Choroid plexus epithelial cell (primary cell): ENCODE measurements at places on chromosomes 12 and 14.
A peak's percentile ranks its signal among the peaks of the same experiment; 100 is the strongest.

GRCh38 chr12:15209782-15210181, 11.4 kb downstream of the RERG start:
- peak; percentile 89 for DNase-seq

GRCh38 chr12:13359636-13360035, 163.1 kb downstream of the EMP1 start:
- DNase-seq = no peak

DNA sequence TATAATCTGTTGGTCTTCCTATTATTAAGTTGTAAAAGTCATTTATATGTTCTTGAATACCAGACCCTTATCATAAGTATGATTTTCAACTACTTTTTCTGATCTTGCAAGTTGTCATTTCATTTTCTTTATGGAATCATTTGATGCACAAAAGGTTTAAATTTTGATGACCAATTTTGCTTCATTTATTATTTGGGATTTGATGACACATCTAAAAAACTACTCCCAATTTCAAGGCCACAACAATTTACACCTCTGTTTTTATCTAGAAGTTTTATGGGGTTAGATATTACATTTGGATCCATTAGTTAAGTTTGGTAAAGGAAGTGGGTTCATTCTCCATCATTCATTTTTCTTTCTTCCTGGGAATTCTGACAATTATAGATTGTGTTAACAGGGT, 259.2 kb downstream of the LRFN5 start:
- no peak for DNase-seq

DNA sequence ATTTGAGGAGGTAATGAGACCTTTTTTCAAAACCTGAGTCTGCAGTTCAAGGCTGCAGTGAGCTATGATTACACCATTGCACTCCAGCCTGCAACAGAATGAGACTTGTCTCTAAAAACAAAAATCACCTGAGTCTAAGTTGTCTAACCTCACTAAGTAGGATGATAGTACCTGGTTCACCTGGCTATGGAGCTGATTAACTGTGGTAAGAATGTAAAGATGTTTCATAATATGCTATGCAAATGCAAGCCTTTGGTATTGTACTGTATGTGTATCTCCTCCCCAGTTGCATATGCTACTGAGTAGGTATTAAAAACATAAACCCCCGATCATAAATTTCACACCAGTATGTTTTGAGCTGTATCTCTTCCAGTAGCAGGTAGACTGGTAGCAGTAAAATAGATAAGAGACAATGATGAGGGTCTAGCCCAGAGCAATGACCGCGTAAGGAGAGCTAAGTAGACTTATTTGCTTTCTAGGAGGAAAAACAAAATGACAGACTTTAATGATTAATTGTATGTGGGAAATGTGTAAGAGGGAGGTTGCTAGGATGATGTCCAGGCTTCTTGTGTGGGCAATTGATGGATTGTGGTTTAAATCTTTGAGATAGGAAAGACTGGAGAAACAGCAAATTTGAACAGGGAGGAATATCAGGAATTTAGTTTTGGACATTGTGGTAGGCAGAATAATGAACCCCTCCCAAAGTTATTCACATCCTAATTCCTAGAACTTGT, 41.6 kb upstream of the EGLN3 start:
- no peak for DNase-seq

DNA sequence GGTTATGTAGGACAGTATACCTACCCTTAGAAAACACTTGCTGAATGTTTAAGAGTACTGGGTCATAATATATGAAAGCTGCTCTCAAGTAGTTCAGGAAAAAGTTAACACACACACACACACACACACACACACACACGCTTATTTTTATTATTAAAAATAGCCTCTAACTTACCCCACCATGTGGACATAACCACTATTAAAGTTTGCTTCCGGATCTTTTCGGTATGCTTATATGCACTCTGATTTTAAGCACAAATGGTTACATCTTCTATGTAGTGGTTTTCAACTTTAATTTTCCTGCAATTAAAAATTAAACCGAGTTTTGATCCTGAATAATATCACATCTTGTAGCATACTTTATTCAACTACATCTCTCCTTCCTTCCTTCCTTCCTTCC, 84.9 kb upstream of the TRAF3 start:
- peak; percentile 13 for DNase-seq

GRCh38 chr12:68980476-68981212, 47.7 kb upstream of the CPM start:
- no peak for DNase-seq

DNA sequence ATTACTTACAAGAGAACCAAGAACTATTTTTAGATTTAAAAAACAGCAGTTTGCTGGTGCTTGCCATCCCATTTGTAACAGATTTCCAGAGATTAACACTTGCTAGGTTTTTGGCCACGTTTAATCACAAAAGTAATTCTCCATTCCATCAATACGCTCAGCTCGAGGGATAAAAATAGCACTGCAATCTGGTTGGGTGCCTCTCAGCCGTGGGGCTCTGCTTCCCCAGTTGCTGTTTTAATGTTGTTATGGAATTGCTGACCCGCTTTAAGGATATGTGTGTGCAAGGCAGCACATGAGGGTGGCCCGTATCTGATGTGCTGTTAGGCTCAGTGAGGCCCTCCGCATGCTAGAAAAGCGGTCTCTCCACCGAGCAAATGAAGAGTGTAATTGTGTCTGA, 222.2 kb upstream of the TMEM260 start:
- no peak for DNase-seq

DNA sequence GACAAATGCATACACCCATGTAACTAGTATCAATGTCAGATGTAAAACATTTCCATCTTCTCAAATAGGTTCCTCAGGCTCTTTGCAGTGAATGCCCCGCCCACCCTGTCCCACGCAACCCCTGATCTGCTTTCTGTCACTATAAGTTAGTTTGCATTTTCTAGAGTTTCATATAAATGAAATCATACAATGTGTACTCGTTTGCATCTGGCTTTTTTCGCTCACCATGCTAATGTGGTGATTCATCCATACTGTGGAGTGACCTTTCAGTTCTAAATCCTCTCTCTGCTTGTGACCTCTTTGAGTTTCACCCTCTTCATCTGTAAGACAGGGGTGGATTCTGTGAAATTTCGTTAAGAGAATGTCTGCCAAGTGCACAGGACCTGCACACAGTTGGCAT, 30.6 kb upstream of the MSI1 start:
- DNase-seq = peak; percentile 85

GRCh38 chr14:64654246-64654900, 49.9 kb upstream of the PLEKHG3 start:
- peak; percentile 95 for DNase-seq

DNA sequence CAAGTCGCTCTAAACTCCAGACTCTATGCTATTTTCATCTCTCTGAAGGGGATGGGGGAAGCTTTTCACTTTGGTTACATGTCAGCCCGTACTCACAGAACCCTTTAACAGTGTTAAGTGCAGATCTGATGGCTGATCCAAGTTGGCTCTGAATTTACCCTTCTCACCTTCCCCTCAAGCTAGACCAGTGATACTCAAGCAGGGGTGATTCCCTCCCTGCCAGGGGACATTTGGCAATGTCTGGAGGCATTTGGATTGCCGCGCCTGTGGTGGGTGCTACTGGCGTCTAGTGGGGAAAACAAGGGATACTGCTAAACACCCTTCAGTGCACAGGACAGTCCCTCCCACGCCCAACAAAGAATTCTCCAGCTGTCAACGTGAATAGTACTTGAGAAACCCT, 6.0 kb upstream of the TEX52 start:
- no peak for DNase-seq

GRCh38 chr14:56081139-56081538, 37.1 kb upstream of the PELI2 start:
- DNase-seq = no peak

GRCh38 chr12:18716236-18716635, 21.6 kb downstream of the PLCZ1 start:
- DNase-seq = no peak

DNA sequence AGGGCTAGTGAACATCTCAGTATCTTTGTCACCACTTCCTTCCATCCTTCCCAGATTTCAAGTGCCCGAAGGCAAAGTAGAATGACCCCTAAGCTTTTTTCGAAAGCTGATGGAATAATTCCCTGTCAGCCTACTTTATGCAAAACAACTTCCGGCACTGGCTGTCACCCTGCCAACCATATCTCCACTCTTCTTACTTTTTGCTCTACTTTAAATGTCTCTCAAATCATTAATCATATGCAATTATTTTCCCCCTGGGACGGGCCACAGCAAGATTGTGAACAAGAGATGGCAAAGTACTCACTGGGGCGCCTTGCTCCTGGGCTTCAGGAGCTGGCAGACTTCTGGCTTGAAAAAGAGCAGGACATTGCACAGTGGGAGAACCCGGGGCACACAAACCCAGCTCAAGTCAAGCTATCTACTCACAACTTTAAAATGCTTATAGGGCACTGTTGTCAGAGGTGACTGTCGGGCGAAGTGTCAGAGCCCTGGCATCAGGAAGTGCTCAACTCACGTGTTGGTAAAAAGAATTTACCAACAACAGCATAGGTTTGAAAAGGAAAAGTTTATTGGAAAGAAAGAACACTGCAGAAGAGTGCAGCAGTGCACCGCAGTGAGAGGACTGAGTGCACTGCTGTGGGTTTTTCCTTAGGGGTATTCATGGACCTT, 373.5 kb downstream of the PAWR start:
- no peak for DNase-seq

- DNase-seq = no peak
Measured at GRCh38 chr12:57109207-57110103, 1.7 kb downstream of the STAT6 start.

- DNase-seq = peak; percentile 87
Measured at GRCh38 chr12:6827437-6827911, 733 bp upstream of the P3H3 start.

- no peak for DNase-seq
Measured at GRCh38 chr12:87165733-87166375, 863.3 kb downstream of the C12orf50 start.

DNA sequence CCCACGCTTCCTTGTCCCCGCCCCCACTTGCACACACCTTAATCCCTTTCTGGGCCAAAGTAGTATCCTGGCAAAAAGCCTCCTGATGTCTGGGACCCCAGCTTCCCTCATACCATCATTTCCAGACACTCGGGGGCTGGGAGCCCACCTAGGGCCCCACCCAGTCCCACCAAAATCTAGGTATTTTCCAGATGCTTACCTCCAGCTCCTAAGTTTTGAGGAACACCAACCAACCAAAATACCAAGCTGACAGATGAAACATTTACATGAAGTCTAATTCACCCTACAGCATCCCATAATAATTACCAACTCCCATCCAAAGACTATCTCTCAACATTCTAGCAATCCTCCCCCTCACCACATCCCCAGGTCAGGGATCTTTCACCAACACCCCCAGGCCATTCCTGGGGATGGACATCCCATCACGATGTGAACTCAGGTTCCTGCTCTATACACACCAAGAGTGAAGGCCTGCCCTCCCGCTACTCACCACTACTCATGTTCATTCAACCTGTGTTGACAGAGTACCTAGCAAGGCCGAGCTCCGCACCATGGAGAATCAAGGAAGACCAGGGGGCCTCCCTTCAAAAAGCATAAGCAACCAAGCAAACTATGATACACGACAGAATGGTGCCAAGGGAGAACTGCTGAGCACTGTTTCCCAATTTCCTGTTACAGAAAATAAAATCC, 1.6 kb upstream of the CHD4 start:
- no peak for DNase-seq

DNA sequence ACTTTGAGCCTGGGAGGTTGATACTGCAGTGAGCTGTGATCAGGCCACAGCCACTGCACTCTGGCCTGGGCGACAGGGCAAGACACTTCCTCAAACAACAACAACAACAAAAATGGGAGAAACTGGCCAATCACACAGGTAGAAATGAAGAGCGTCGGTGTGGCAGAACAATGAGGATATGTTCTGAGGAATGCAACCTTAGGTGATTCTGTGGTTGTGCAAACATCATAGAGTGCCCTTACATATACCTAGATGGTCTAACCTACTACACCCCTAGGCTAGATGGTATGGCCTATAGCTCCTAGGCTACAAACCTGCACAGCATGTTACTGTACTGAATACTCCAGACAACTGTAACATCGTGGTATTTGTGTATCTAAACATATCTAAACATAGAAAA, 3.7 kb upstream of the PRDM4 start:
- no peak for DNase-seq

DNA sequence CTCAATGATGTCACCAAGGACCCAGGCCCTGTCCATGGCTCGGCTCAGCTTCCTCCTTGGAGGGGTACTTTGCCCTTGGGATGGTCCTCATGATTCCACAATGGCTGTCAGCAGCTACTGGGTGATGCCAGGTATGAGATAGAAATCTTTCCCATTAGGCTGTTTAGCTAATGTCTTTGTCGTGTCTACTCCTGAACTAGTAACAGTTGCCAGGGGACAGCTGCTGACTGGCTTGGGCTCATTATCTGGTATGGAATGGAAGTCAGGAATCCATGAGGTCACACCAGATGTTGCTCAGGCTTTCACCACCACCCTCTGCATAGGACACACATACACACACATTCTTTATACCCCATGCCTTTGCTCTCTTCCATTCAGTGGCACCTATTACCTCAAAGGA, 9.2 kb downstream of the PRPH start:
- DNase-seq = peak; percentile 62

GRCh38 chr12:101566318-101566717, 28.5 kb upstream of the MYBPC1 start:
- DNase-seq = peak; percentile 20

DNA sequence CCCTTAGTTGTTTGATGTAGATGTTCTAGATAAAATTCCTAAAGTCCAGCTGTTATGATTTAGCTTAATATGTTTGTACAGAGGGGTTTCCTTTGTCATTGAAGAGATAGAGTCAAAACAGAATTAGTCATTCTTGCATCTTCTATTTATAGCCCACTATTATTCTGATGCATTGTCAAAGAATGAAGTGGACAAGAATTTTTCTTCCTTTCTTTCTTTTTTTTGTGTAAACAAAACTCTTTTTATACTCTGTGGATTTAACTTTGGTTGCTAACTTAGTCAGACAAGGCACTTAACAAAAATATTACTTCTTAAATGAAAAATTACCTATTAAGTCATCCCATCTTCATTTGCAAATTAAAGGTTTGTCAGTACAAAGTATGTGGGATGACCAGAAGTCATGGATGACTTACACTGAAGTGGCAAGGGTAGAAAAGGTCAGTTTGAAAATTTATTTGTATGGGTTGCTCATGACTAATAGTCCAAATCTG, 215.6 kb upstream of the DDHD1 start:
- peak; percentile 67 for DNase-seq

DNA sequence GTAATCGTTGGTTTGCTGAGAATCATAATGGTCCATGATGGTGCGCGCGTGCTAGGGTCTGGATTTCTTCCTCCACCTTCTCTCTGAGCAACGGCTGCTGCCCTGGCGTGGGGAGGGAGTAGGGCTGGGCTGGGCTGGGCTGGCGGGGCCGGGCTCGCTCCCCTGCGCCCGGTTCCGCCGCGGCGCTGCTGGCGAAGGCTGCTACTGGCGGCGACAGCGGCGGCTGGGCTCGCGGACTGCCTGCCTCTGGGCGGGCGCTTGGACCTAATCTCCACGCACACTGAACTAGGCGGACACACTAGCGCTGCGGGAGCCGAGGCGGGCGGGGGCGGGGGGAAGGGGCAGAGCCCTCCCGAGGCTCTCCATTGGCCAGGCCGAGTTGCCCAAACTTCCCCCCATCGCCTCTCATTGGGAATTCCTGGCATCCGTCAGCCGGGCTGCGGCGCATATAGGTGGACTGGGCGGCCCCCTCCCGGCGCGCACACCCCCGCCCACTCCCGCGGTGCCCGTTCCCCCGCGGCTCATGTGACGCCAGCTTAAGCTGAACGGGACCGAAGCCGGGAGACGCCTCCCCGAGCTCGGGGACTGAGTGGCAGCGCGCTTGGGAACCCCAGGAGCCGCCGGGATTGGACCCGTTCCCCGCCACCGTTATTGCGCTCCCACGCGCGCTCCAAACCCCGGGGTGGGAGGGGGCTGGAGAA, at the start of gene ACTN1:
Gene ACTN1, minus strand, starts transcription at position 282 of the 701 bp plus-strand sequence. Its CDS starts 246 bp downstream, at position 36.
- DNase-seq = peak; percentile 98

GRCh38 chr14:77843195-77843594, 43.3 kb downstream of the ADCK1 start:
- no peak for DNase-seq
